ENCODE measurements at places on chromosomes 3 and 15. TPM values are rescaled to one million over a fixed set of nuclear protein-coding genes. Genes with fewer than 3 reads are reported as not detected.

Gene PTH1R
- total RNA-seq = not detected

Gene GMPS
- total RNA-seq = 46.7 TPM

Gene RBSN
- 12.9 TPM for total RNA-seq

Gene ENTPD3
- not detected for total RNA-seq

Gene ZNF280D
- 13.4 TPM for total RNA-seq

Gene SLC9C1
- not detected for total RNA-seq

Gene LEKR1
- total RNA-seq = not detected

Gene GOLGA6B
- not detected for total RNA-seq

Gene TERC
- total RNA-seq = 146 TPM

Gene CCDC13
- total RNA-seq = not detected

Gene TRPM1
- 0.60 TPM for total RNA-seq

All from mammary microvascular endothelial cell (primary cell).